Activated CD8-positive, alpha-beta memory T cell treated with anti-CD3 and anti-CD28 coated beads for 48 hours (primary cell): ENCODE measurements at places on chromosomes 1 and 21.

- no peak for DNase-seq
Observed at GRCh38 chr1:155207806-155208540, at the start of gene THBS3. Gene THBS3 (minus strand): TSS chr1:155207897. CDS start chr1:155207876, 21 bp downstream.

DNA sequence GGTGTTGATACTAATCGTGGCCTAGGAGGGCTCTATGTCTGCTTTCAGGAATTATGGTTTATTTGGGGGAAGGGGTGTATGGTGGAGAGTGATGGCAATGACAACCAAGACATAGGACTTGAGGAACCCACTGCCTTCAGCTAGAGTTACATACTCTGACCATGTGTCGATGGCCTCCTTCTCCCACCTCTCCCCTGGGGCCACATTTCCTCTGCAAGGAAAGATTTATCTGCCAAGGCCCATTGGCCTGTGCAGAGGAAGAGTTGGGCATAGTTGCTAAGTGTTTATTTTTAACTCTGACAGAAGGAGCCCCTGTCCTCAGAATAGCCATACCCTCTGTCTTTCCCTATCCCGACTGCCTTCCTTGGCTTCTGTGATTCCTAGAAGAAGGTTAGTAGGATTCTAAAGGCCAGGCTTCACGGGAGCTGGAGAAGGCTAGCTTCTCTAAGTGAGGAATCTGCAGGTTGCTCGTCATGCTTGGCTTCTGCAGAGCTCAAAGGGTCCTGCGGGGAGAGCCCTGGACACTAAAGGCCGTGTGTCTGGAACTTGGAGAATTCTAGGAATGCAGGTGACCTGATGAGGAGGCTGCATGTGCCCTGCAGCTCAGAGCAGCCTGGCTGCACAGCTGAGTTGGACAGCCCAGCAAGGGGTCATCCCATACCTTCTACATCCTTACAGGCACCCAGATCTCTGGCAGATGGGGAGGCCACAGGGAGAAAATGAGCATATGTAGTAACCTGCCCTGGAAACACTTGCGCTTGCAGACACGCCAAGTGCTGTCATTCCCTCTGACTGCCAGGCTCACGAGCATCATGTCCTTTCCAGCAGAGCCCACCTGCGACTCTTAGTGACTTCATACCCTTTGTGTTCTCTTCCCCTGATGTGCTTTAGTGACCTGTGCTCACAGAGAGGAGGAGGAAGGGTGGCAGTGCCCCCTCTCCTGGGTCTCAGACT lies 9.7 kb downstream of the MAPKAPK2 start:
- no peak for DNase-seq

DNA sequence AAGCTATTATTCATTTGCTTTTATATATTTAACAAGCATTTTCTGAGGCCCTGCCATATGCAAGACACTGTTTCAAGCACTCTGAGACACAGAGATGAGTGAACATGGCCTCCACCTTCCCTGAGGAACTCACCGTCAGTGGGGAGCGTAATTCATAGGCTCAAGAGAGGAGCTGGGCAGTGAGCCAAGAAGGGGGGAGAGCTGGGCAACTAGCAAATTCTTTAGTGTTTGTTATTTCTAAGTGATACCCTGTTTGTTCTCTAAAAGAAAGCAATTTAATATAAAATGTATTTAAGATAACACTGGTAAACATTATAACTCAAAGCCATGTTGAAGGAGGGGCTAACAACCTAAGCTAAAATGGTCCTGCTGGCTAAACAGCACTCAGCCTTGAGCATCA lies 119.2 kb upstream of the NGF start:
- no peak for DNase-seq

- DNase-seq = no peak
Observed at GRCh38 chr1:94806441-94806871, 13.7 kb upstream of the SLC44A3 start.

GRCh38 chr1:170765712-170766330 lies 101.9 kb downstream of the PRRX1 start:
- DNase-seq = no peak

- DNase-seq = no peak
Observed at GRCh38 chr1:107547363-107548155, 406.7 kb downstream of the NTNG1 start.

DNA sequence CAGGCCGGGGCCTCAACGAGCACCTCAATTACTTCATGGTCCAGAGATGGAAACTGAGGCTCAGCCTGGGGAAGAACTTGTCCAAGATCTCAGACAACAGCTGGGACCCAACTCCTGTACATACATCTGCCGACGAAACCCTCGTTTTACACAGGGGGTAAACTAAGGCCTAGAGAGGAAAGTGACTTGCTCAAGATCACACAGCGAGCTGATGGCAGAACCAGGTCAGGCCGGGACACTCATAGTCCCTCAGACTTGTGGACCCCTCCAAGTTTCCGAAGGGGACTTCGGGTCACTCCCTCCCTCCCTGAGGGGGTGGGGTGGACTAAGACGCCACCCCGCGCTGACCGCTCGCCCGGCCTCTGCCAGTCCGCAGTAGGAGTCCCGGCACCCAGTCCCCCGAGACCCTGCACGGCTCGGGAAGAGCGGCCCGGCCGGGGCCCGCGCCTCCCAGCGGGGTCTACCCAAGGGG lies 430 bp downstream of the WASF2 start:
- no peak for DNase-seq

- DNase-seq = no peak
Observed at GRCh38 chr21:44296103-44296519, 3.7 kb upstream of the PFKL start.

DNA sequence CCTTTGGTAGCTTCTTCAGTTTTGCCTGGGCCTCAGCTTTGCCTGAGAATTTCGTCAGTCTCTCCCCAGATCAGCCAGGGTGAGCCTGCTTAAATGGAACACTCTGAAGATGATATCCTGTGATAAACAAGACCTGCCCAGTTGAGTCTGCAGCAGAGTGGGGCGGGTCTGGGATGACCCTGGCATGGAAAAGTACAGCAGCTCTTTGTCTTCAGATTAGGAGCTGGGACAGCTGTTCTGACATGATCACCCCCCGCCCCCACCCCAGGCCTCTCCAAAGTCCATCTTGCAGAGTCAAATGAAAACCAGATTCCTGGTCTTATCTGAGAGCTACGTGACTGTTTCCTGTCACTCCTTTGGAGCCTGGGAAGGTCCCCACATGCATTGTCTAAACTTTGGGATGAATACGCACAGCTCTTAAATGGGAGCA lies 2.2 kb upstream of the TMEM51 start:
- no peak for DNase-seq

DNA sequence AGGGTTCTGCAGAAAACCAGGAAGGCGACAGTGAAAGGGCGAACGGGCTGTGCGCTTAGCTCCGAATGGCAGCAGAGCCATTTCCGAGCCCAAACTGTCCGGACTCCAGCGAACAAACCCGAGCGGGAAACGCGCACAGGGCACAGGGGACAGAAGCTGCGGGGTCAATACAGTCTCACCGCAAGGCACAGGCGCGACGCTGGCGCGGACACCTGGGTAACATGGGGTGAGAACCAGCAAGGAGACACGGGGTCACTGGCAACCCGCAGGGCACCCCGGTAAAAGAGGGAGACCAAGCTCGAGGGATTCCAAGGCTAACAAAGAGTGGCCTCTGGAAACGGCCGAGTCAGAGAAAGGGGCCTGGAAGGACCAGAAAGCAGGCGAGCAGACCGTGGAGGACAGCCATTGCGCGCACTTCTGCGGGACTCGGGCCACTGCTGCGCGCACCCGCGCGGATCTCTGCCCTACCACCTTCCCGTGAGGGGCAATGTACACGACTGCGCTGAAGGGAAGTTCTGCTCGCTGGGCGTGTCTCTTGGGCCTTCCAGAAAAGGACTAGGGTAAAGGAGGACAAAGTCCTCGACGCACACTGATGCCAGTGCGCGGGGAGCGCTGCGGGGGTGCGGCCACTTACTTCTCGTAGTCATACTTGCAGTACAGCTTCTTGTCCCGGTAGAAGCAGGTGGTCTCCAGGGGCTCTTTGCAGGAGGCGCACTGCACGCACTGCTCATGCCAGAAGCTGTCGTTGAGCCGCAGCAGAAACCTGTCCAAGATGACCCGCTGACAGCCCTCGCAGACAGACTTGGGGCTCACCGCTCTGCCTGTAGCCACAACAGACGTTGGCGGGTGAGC lies 3.8 kb downstream of the LMX1A start:
- no peak for DNase-seq

- no peak for DNase-seq
Observed at GRCh38 chr1:230853731-230854130, 14.6 kb downstream of the C1orf198 start.

GRCh38 chr1:238658763-238659162 lies 727.6 kb upstream of the CHRM3 start:
- no peak for DNase-seq

DNA sequence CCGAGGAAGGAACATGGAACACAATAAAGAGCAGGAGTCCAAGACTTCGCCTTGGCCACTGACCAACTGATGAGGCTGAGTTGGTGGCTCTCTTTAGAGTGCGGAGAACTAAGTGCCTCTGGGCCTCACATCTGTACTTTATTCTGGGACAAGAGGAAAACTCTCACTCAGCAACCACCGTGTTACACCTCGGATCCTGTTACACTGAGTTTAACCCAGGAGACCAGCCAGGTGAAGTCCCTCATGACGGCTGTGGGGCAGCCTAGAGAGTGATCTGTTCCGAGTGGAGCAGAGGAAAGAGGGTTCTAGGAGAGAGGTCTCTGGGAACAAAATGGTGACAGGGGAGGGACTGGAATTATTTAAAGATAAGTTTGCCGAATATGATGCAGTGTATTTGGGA lies 33.5 kb upstream of the AGL start:
- no peak for DNase-seq

DNA sequence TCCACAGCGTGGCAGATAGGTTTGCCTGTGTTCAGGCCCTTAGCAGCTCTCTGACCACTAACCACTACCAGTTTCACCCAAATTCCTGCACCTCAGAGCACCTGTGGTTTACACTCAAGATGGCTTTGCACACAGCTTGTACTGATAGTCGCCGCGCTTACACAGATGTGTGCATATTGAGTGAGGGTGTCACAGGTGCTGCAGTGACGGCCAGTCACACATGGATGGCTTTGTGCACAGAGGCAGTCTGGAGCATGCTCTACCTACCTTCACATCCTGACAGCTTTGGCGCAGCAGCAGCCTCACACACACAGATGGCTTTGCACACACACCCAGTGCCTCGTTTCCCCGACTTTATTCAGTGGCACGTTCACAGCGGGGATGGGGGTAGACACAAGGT lies 7.5 kb downstream of the DMAP1 start:
- DNase-seq = no peak

DNA sequence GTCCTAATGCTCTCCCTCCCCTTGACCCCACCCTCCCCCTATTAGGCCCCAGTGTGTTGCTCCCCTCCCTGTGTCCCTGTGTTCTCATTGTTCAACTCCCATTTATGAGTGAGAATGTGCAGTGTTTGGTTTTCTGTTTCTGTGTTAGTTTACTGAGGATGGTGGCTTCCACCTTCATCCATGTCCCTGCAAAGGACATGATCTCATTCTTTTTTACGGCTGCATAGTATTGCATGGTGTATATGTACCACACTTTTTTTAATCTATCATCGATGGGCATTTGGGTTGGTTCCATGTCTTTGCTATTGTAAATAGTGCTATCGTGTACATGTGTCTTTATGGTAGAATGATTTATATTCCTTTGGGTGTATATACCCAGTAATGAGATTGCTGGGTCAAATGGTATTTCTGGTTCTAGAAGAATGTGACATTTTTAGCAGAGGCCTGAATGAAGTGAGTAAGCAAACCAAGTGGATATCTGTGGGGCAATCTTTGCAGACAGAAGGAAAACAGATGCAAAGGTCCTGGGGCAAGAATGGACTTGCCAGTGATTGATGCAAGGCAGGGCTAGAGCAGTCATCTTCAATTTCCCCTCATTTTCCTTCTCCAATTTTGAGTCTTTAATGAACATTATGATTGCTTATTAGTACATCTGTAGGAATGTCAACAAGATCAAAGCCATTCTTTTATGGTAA lies 50.2 kb downstream of the UBE4B start:
- no peak for DNase-seq

DNA sequence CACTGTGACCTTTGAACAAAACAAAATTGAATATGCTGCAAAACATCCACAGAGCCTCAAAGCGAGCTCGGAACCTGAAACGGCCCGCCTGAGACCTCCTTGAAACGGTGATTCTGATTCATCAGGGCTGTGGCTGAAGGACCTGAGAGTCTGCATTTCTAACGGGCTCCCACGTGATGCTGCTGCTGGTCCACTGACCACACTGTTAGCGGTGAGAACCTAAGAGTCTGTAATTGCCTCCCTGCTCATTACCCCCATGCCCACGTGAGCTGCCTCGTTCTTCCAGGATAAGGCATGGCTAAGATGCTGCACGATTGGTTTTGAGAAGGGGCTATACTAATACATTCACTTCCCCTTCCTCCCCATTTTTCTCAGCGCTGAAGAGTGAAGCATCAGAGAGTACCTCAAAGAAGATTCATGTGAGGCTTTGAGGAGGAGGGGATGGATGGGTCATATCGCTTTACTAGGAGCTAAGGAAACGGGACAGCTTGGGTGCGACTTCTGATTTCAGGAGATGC lies 9.7 kb downstream of the TLR5 start:
- no peak for DNase-seq

DNA sequence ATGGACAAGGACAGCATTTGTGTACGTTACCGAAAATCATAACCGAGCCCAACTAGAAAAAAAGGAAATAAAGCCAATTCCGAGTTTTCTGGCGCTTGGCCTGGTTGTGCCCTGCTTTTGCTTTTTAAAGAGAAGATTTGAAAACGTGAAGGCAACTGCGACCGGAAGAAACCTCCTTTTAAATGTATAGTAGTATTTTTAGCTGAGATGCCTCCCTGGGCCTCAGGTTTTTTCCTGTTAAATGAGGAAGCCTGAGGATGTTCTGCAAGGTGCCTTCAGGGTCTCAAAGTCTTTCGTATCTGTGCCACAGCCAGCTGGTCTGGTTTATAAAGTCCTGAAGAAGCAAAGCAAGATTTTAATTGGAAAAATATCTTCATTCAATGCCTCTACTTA lies 371 bp upstream of the ODF2L start:
- DNase-seq = no peak

DNA sequence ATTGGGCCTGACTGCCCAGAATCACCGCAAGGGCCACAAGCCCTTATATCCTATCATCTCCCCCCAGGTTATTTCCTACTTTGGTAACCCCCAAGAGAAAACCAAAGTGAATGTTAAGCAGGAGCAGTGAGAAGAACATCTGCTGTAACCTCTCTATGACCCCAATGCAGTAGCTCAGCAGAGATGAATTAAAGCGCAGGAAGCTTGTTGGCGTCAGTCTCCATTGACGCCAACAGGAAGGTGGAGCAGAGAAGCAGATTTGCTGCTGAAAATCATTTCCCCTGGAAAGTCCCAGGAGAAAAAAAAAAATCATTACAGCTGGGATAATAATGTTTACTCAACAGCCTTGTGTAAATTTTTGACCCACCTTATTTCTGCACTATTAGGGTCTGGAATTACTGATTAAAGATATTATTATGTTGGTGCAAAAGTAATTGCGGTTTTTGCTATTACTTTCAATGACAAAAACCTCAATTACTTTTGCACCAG lies 33.2 kb upstream of the FAM163A start:
- DNase-seq = no peak

DNA sequence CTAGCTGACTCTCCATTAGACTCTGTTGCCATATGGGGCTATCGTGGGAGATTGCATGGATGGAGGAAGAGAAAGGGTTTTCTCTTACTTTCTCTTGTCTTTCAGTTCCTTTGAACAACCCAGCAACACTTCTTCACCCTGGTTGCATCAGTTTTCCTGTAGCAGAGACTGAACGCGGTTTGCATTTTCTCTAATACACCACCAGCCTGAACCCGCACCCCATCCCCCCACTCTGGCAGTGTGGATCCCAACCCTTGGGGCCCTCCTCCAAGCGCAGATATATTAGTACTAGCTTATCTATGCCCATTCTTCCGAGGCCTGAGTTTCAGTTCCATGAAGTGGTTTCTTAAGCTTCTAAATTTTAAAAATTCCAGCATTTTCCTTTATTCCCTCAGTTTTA lies 12.6 kb downstream of the DR1 start:
- no peak for DNase-seq
